ENCODE measurements at places on chromosomes 5 and 9.

- no peak overlapping the region for H3K4me3 ChIP-seq
- no peaks in the 10 kb centered on the region for H3K36me3 ChIP-seq
- H3K27me3 ChIP-seq: no peaks in the 10 kb centered on the region
- DNase-seq: no peak
- no peak overlapping the region for H3K27ac ChIP-seq
Measured at GRCh38 chr5:3331819-3332218, 263.8 kb upstream of the IRX1 start.

GRCh38 chr9:129333617-129334104, 155.6 kb upstream of the IER5L start:
- H3K27me3 ChIP-seq: no peaks in the 10 kb centered on the region
- peak; percentile 53 for DNase-seq
- H3K4me1 ChIP-seq: peaks cover 57% of the 10 kb centered on the region
- no peak overlapping the region for H3K4me3 ChIP-seq
- H3K27ac ChIP-seq: peak overlapping the region; percentile 94
- no peaks in the 10 kb centered on the region for H3K36me3 ChIP-seq

DNA sequence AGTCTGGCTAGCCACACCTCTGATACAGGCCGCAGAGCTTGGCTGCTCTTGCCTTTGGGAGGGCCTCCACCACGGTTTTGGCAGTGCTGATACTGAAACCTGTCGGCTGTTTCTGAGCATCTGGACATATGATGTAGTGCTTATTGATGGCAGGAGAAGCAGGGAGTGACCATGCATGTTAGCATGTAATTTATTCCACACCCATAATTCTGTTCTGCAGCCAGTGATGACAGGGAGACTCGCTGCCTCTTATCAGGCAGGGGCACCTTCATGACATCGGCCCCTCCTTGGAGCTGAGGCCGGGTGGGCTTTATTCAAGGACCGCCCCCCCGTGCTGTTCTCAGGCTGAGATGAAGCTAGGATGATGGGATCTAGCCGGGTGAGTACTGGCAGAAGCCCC, 49.0 kb downstream of the OLFM1 start:
- peaks cover 6% of the 10 kb centered on the region for H3K4me1 ChIP-seq

DNA sequence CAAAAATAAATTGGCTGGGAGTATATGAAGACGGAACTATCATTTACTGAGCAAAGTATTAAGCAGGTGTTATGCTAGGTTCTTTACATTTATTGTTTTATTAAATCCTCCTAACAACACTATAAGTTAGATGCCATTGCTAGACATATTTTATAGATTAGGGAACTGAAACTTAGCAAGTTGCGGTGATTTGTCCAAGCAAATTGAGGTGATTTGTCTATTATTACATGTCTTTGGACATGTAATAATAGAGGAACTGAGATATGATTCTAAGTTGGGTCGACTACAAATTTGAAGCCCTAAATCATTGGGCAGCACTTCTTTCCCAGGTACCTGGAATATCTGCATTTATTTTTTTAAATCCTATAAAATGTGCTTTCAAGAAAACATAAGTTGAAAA, 429.9 kb downstream of the GABRG2 start:
- no peaks in the 10 kb centered on the region for H3K36me3 ChIP-seq
- H3K4me1 ChIP-seq: no peaks in the 10 kb centered on the region
- H3K4me3 ChIP-seq: no peak overlapping the region
- H3K27ac ChIP-seq: no peak overlapping the region

GRCh38 chr9:116795821-116796220, 108.7 kb downstream of the TRIM32 start:
- H3K36me3 ChIP-seq: no peaks in the 10 kb centered on the region
- no peak overlapping the region for H3K4me3 ChIP-seq

- H3K27ac ChIP-seq: no peak overlapping the region
- no peaks in the 10 kb centered on the region for H3K36me3 ChIP-seq
- H3K4me3 ChIP-seq: no peak overlapping the region
- DNase-seq: no peak
- H3K4me1 ChIP-seq: no peaks in the 10 kb centered on the region
Measured at GRCh38 chr5:66647146-66647856, 51.1 kb downstream of the MAST4 start.

GRCh38 chr5:124285071-124285470, 461.4 kb downstream of the ZNF608 start:
- H3K4me3 ChIP-seq: no peak overlapping the region
- H3K36me3 ChIP-seq: no peaks in the 10 kb centered on the region
- H3K27me3 ChIP-seq: no peaks in the 10 kb centered on the region
- no peak overlapping the region for H3K27ac ChIP-seq
- H3K4me1 ChIP-seq: peaks cover 17% of the 10 kb centered on the region
- peak; percentile 7 for DNase-seq

- H3K4me3 ChIP-seq: no peak overlapping the region
- no peaks in the 10 kb centered on the region for H3K36me3 ChIP-seq
- H3K4me1 ChIP-seq: peaks cover 4% of the 10 kb centered on the region
- peak; percentile 54 for DNase-seq
- no peak overlapping the region for H3K27ac ChIP-seq
- no peaks in the 10 kb centered on the region for H3K27me3 ChIP-seq
Measured at GRCh38 chr9:2291980-2292704, 277.0 kb downstream of the SMARCA2 start.

DNA sequence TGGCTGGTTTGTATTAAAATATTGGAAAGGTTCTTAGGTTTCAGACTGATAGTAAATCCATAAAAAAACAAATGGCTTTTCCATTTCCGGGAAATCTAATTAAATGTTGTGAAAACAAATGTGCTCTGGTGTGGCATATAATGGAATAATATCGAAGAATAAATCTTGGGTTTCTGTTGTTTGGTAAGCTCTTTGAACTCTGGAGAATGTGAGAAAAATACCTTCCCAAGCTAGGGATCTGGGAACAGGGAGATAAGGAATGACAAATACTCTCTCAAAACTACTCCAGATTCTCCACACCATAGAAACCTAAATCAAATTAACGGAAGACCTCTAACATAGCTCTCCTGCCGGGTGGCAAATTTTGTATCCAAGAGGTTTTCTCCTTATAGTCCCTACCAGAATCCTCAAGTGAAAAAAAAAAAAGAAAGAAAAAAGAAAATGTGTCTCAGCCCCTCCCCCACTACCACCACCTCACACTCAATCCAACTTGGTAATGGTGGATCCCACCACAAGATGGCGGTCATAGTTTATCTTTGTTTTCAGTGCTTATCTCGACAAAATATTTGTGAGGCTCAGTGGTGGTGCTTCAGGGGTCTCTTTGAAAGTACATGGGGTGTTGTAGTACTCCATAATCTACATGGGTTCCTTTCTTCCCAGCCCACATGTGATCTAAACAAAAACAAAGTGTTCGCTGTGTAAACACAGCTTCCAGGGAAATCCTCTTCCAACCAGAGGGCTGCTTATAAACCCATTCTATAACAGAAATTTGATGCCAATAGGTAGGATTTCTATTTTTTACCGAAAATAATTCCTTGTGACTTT, 54.5 kb upstream of the FST start:
- H3K27me3 ChIP-seq: no peaks in the 10 kb centered on the region
- no peak overlapping the region for H3K27ac ChIP-seq
- H3K36me3 ChIP-seq: no peaks in the 10 kb centered on the region
- H3K4me1 ChIP-seq: no peaks in the 10 kb centered on the region
- peak; percentile 6 for DNase-seq

- peaks cover 17% of the 10 kb centered on the region for H3K4me1 ChIP-seq
- DNase-seq: peak; percentile 51
- no peaks in the 10 kb centered on the region for H3K36me3 ChIP-seq
- no peaks in the 10 kb centered on the region for H3K27me3 ChIP-seq
- peak overlapping the region; percentile 24 for H3K4me3 ChIP-seq
- H3K27ac ChIP-seq: no peak overlapping the region
Measured at GRCh38 chr9:99823681-99824377, 2.1 kb downstream of the NR4A3 start.

DNA sequence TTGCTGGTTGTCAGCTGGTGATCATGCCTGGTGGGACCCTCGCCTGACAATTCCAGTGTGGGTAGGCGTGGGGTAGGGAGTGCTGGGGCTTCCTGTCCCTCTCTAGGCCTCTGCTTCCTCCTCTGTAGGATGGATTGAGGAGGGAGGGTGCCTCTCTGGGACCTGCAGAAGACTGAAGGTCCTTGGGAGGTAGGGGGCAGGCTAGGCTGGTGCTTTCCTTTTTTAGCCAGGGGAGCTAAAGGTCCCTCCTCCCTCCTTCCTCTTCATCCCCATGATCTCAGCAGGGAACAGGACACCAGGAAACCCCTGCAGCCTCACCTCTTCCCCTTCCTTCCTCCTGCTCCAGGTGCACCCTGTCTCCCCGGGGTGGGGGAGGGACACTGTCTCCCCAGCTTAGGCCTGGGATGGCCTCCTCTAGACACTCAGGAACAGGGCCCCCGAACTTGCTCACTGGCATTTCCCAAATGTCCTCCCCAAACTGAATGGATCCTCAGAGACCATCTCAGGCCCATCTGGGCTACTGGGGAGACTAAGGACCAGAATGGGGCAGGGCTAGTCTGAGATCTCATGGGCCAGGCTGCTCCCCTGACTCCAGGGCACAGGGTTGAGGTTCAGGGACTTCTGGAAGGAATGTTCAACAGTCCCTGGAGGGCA, 8.4 kb downstream of the SH2D3C start:
- H3K27me3 ChIP-seq: no peaks in the 10 kb centered on the region
- H3K36me3 ChIP-seq: no peaks in the 10 kb centered on the region
- DNase-seq: peak; percentile 20
- H3K4me3 ChIP-seq: peak overlapping the region; percentile 41

DNA sequence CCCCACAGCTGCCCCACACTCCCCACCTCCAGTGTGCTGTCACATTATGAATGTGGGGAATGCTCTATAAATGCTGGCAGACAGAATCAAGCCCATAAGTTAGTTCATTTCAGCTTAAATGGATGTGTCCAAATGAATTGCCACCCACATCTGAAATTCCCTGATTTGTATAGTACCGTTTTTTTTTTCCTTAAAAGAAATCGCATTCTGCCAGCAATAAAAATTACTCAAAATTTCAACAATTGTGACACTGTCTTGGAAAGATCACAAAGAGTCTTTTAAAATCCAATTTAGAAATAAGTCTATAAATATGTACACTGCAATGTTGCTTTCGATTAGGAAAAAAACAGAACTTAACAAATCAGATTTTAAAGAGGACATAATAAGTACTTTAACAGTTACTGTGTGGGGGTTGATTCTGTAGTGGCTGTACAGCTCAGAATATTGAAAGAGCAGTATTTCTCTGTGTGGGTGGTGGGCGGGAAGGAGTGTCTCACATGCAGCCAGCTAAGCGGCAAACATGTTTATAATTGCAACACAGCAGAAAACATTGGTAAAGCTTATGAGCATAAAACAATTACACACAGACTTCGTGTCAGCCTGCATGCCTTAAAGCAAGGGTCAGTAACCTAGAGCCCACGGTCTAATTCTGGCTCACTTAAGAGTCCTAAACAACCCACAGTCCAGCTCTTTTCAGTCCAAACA, 24.9 kb upstream of the CSNK1G3 start:
- no peak overlapping the region for H3K27ac ChIP-seq
- H3K27me3 ChIP-seq: no peaks in the 10 kb centered on the region
- no peaks in the 10 kb centered on the region for H3K36me3 ChIP-seq
- H3K4me1 ChIP-seq: no peaks in the 10 kb centered on the region
- no peak overlapping the region for H3K4me3 ChIP-seq

DNA sequence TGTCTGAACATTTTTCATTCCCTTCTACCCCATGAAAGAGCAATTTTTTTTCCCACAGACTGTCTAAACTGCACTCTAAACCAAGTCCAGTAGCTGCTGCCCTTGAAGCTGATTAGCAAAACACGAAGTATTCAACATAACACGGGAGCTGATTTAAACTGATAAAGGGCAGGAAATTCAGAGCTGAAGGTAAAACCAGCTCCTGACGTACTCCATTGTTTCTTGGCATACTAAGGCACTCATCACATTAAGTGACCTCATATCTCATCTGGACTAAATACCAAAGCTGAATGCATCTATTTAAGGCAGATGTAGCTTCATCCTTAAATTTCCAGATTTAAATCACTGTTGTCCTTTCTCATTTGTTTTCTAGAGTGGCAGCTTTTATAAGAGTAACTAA, 12.0 kb downstream of the GDF9 start:
- H3K27ac ChIP-seq: no peak overlapping the region
- no peaks in the 10 kb centered on the region for H3K4me1 ChIP-seq
- no peaks in the 10 kb centered on the region for H3K27me3 ChIP-seq
- H3K4me3 ChIP-seq: no peak overlapping the region
- no peaks in the 10 kb centered on the region for H3K36me3 ChIP-seq

- H3K27ac ChIP-seq: peak overlapping the region; percentile 61
- peaks cover 23% of the 10 kb centered on the region for H3K4me1 ChIP-seq
- H3K36me3 ChIP-seq: no peaks in the 10 kb centered on the region
- H3K4me3 ChIP-seq: peak overlapping the region; percentile 43
- peak; percentile 93 for DNase-seq
Measured at GRCh38 chr9:98808411-98808815, 943 bp downstream of the GALNT12 start.

DNA sequence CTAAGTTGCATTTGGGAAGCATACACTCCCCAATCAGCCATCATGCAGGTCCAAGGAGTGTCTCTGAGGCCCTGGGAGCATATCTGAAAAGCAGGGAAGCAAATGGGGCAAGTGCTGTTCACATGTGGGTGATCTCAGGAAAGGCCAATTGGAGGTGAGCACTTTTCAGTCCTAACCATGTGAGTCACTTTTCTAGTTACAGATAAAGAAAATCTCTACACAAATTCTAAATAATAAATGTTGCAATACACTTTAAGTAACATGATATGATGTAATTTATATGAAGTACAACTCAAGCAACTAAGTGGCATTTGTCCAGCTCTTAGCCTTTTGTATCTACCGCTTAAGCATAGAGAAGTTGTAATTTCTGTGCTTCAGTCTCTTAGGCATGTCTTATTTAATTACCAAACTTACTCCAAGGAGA, 18.4 kb downstream of the ADAMTS16 start:
- no peaks in the 10 kb centered on the region for H3K4me1 ChIP-seq
- H3K4me3 ChIP-seq: no peak overlapping the region
- H3K27ac ChIP-seq: no peak overlapping the region
- DNase-seq: no peak
- no peaks in the 10 kb centered on the region for H3K36me3 ChIP-seq

GRCh38 chr5:143749581-143750205, 62.3 kb upstream of the HMHB1 start:
- H3K4me1 ChIP-seq: peaks cover 4% of the 10 kb centered on the region
- no peak overlapping the region for H3K4me3 ChIP-seq
- DNase-seq: no peak
- H3K27me3 ChIP-seq: no peaks in the 10 kb centered on the region

- no peak overlapping the region for H3K4me3 ChIP-seq
- DNase-seq: no peak
- H3K27me3 ChIP-seq: no peaks in the 10 kb centered on the region
- no peak overlapping the region for H3K27ac ChIP-seq
Measured at GRCh38 chr5:57539281-57539701, 56.7 kb upstream of the ACTBL2 start.

- H3K27ac ChIP-seq: no peak overlapping the region
- no peaks in the 10 kb centered on the region for H3K36me3 ChIP-seq
- DNase-seq: no peak
- H3K4me1 ChIP-seq: peaks cover 26% of the 10 kb centered on the region
- no peak overlapping the region for H3K4me3 ChIP-seq
Measured at GRCh38 chr9:89677702-89678395, 73.0 kb downstream of the GADD45G start.

GRCh38 chr5:61701877-61702602, 370.0 kb downstream of the ZSWIM6 start:
- no peak overlapping the region for H3K27ac ChIP-seq
- DNase-seq: peak; percentile 14
- no peak overlapping the region for H3K4me3 ChIP-seq
- no peaks in the 10 kb centered on the region for H3K36me3 ChIP-seq
- peaks cover 9% of the 10 kb centered on the region for H3K4me1 ChIP-seq
- H3K27me3 ChIP-seq: no peaks in the 10 kb centered on the region

All from thyroid gland (tissue), 4 donors.